NCI-H524 (cell line): ENCODE measurements at places on chromosomes 1 and 21.

GRCh38 chr1:205535096-205535495 is 30.6 kb downstream of the CDK18 start:
- DNase-seq, result no peak

- DNase-seq, result no peak
Measured at GRCh38 chr21:38120984-38121855, 135.6 kb upstream of the KCNJ15 start.

DNA sequence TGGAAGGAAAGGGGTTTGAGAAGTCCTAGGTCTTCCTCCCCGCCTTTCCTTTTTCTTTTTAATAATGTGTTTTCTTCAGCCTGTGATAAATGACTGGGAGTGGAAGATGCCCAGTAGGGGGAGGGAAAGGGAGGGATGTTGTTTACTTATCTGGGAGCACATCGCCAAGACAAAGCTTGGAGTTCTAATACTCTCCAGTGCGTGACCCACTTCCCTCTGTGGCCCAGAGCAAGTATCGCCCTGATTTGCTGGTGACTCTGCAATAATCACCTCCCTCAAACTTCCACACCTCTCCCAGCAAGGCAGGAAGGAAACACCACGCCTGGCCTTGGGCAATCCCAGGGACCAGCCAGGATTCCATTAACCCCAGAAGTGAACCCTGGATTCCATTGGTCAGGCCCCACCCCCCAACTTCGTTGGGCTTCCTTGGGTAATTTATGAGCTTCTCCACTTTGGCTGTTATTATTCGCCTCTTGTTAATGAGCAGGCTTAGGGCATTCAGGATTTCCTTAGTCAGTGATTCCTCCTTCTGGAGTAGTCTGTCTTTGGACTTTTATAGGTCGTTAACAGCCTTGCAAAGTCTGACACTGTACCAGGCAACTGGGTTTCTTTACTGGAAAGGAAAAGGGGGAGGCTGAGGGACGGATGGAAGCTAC is 24.3 kb upstream of the GRHL3 start:
- DNase-seq, result no peak

DNA sequence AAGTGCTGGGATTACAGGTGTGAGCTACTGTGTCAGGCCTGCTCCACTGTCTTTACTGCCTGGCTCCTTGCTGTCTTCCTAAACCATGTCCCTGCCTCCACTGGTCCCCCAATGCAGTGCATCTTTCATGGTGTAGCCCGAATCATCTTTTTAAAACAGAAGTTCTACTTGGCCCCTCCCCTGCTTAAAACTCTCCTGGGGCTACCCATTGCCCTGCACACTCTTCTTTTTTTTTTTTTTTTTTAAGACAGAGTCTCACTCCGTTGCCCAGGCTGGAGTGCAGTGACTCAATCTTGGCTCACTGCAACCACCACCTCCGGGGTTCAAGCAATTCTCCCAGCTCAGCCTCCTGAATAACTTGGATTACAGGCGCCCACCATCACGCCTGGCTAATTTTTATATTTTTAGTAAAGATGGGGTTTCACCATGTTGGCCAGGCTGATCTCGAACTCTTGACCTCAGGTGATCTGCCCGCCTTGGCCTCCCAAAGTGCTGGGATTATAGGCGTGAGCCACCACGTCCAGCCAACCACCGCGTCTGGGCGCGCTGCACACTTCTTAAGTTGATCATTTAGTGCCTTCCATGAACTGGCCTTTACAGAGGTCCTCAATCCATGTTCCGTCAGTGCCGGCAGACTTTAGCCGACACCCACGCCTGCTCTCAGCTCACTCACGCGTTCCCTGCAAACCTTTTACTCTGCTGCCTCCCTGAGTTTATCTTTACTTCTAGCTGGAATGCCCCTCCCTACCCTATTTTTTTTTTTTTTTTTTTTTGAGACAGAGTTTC is 2.4 kb downstream of the FCN3 start:
- DNase-seq, result no peak

GRCh38 chr1:76430531-76430930 is 356.0 kb downstream of the ST6GALNAC3 start:
- DNase-seq, result no peak

GRCh38 chr1:102821707-102822106 is 286.6 kb downstream of the COL11A1 start:
- DNase-seq, result no peak

GRCh38 chr21:15249285-15249993 is 184.6 kb upstream of the NRIP1 start:
- no peak for DNase-seq

- DNase-seq, result no peak
Measured at GRCh38 chr1:201253906-201254624, 29.2 kb upstream of the PKP1 start.

- peak; percentile 68 for DNase-seq
Measured at GRCh38 chr1:44377925-44378784, 23.1 kb upstream of the ERI3 start.

GRCh38 chr1:84319662-84320061 is 18.2 kb downstream of the SAMD13 start:
- no peak for DNase-seq

DNA sequence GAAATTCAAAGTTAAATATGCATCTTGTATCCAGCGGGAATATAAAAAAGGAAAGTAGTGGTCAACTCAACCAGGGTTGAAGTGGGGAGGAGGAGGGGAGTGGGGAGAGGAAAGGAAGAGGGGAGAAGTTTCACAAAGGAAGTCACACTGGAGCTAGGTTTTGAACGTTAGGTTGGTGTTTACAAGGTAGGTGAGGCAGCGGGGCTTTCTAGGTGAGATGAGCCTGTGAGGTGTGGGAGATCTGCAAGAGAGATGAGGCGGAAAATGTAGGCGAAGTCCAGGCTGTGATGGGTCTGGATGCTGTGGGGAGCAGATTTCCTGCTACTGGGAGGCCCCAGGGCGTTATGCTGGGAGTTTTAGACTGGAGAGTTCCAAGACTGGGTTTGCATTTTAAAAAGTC is 36.1 kb upstream of the IL20 start:
- DNase-seq, result no peak

- DNase-seq, result no peak
Measured at GRCh38 chr1:109762821-109763645, 690 bp downstream of the EPS8L3 start.

DNA sequence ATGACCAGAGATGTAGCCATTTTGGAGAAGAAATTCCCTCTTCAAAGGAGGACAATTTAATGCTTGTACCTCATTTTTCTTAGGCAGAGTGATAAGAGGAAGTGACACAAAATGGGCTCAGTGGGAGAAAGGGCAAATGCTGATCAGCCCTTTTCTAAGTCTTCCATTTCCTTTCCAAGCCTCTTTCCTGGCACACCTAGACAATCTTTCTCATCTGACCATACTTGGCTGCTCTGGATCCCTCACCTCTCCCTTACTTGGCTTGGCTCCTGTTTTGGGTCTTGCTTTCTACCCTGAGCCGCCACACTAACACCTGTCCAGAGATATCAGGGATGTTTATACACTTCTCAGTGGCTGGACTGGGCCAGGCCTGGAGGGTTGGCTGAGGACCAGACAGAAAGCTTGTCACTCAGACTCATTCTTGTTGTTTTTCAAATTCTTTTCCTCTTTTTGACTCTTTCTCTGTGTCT is 13.1 kb downstream of the TXNIP start:
- no peak for DNase-seq

DNA sequence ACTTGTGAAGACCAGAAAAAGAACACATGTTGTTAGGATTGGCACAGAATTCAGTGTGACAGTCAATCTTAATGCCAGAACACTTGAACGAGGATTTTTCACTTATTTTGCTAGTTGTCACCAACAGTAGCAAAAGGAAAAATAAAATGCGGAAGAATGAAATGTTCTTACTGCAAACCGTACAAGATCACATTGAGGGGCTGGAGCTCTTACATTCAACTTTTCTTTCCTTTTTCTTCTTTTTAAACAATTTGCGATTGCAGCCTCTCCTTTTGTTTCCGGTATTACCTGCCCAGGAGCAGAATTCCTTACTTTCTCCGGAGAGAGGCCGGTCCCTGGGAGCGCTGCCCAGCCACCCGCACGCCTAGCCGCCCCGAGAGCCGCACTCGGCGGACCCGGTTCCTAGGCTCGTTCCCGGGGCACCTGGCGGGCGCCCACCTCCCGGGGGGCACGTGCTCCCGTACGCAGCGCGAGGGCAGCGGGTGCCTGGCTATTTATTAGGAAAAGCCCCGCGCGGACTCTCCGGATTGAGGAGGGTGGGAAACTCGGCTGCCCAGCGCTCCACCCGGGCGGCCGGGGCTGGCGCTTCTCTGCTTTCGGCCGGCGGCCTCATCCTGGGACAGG is 1.2 kb upstream of the CAMTA1 start:
- peak; percentile 31 for DNase-seq

GRCh38 chr21:42366292-42367010 is at the start of gene TFF1:
TFF1 (minus strand) TSS chr21:42366535; CDS start chr21:42366495, 40 bp downstream.
- no peak for DNase-seq

GRCh38 chr1:243946253-243946652 is 96.2 kb upstream of the AKT3 start:
- no peak for DNase-seq

DNA sequence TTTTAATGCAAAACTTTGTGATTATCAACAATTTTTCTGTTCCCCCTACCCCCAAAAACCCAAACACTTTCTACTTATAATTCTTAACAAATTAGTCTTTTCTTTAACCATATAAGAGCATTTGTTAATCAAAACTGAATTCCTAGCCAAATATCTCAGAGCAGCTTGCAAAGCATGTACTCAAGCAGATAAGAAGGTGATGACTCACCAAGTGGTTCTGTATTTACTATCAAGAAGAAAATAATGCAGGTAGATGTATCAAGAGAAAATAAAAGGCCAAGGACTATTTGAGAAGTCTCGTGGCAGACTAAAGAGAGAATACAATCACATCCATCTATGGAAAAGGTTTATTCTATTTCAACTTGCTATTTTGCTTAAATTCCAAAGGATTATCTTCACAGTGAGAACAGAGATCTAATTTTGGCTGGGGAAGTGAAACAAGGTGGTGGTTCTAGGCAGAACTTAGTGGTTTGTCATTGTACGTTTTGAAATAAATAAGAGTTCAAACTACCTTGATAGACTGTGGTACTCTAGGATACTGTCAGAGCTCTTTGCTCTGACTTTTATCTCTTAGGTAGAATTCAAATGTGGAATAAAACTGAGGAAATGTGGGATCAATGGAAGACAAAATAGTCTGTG is 94.7 kb upstream of the NRIP1 start:
- DNase-seq, result no peak

GRCh38 chr1:175155936-175156335 is 36.6 kb downstream of the KIAA0040 start:
- DNase-seq, result no peak

DNA sequence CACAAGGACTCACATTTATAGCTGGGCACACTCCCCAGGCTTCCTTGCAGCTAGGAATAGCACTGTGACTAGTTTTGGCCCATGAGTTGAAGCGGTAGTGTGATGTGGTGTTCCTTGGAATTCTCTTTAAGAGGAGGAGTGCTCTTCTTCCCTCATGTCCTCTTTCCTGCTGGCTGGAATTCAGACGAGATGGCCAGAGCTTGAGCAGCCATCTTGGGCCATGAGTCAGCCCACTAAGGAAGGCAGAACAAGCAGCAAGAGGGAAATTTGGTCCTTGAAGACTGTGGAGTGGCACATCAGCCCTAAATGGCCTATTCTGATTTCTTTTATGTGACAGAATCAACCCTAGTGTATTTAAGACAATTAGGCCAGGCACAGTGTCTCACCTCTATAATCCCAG is 20.0 kb downstream of the HTR6 start:
- no peak for DNase-seq

DNA sequence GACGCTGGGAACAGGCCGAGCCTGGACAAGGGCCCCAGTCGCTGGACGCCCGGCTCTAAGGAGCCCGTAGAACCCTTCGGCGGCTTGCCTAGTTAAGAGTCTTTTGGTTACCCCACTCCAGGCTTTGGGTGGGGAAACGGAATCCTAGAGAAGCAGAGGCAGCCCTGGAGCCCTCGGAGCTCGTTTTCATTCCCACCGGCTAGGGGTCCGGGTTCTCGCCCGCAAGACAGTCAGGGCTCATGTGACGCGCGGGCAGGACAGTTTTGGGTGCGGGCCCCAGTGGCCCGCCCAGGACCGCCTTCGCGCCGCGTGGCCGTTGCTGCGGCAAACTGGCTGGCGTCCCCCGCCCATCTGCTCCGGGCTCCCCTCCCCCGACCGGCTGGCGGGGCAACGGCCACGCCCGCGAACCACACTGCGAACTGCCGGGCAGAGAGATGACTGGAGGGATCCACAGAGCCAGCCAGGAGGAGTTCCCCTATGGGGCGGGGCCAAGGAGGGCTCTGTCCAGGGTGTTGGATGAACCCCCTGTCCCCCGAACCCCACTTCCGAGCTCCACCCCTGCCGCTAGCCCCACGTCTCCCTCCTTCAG is 829 bp upstream of the HES2 start:
- peak; percentile 27 for DNase-seq

DNA sequence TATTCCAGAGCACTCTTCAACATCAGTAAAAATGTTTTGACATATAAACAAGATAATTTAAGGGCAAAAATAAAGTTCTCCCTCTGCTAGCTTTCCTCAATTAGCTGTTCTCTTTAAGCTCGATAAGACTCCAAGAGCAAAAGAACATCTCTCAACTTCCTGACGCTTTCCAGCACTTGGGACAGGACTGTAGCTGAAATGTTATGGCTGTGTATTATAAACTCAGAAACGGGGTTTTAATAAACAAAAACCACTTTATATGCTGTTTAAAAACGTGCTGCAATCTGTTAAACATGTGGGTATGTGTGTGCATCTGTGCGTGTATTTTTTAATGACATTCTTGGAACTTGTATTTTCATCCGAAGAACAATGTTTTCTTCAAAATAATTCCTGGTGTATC is 71.5 kb upstream of the RGS2 start:
- DNase-seq, result no peak

DNA sequence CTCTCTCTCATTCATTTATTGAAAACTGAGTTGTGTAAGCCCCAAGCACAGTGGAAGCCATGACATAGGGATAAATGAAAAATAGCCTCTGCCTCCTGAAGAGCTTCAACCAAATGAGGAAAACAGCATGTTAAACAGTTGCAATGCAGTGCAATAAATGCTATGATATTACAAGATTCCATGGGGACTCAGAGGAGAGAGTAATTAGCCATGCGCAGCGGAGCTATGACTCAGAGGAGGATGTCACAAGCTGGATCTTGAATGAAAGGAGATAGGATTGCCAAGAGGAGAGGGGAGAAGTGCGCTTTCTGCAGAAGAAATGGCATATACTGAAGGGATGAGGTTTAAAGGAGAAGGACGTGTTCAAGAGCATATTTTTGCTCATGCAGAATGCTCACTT is 231.3 kb upstream of the PLXNA2 start:
- no peak for DNase-seq

DNA sequence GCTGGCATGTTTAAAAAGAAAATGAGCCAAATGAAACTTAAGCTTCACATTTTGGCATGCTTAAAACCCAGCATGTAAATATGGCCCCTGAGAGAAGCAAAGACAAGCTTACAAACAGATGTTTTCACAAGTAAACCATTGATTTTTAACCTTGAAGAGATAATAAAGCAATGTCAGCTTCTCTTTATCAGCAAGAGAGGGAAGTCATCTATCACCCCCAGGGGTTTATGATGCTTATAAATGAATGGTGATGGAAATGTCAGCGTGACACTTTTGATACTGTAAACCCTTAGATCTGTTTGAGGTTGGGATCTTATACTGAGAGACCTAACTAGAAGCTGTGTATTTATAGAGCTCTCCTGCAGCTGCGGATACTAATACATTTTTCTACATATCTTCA is 471.3 kb downstream of the PLA2G4A start:
- DNase-seq, result no peak
